ENCODE measurements at places on chromosomes 7 and 10. TPM values are rescaled to one million over a fixed set of nuclear protein-coding genes. Genes with fewer than 3 reads are reported as not detected.
A peak's percentile ranks its signal among the peaks of the same experiment; 100 is the strongest.

DNA sequence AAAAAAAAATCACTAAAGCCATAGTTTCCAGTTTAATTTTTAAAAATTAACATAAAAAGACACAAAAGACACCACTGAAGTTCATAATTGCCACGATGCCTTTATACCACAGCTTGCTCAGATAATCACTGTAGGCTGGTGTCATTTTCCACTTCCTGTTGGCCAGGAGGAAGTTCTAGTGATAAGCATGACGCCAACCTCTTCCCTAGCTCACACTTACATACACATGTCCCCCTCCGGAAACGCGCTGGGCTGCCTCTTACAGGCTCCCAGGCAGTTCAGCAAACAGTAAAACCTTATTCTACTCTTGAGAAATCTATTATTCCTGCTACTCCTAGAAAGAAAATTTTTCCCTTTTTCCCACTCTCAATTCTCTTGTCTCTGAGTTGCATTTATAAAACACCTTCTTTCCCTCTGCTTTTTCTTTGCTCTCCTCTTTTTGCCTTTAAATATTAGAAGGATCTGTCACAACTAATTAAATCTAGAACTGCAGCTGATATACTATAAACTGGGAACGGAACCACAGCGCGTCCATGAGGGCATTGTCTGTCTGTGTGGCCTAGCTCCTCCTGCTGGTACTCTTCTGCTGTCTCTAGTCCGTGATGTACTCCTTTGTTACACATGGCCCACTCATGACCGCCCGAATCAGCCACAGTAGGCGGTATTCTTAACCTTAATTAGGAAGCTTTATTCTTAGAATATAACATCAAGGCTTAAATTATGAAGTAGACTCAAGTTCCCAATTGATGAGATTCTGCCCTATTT lies 664.9 kb downstream of the CNTNAP2 start:
- no peak for ATAC-seq

PHF14 gene
- 73.4 TPM for total RNA-seq

GRCh38 chr7:130396109-130396508 lies 15.8 kb downstream of the CPA1 start:
- no peak for ATAC-seq

CUBN gene
- total RNA-seq, result 3.0 TPM

- no peak for ATAC-seq
Observed at GRCh38 chr10:53997953-53998352, 803.1 kb downstream of the PCDH15 start.

TMEM273 gene
- not detected for total RNA-seq

DNA sequence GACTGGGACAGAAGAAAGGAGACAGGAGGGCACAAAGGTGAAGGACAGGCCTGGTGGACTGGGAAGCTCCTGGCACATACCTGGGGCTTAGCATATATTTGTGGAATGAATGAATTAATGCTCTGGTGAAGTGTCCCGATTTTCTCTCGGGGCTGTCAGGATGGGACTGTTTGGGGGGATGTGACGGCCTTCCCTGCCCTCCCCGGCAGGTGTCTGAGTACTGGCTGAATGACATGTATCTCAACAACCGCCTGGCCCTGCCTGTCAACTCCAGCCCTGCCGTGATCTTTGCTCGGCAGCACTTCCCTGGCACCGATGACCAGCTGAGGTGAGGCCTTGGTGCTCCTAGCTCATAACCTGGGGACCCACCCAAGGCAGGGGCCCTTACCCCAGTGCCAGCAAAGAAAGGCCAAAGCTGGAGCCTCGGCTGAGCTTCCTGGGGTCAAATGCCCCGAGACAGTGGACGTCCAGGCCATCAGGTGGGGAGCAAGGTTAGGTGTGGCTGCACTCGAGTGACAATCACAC lies 6.5 kb downstream of the CHAT start:
- ATAC-seq, result no peak

RAB19 gene
- total RNA-seq, result not detected

DNA sequence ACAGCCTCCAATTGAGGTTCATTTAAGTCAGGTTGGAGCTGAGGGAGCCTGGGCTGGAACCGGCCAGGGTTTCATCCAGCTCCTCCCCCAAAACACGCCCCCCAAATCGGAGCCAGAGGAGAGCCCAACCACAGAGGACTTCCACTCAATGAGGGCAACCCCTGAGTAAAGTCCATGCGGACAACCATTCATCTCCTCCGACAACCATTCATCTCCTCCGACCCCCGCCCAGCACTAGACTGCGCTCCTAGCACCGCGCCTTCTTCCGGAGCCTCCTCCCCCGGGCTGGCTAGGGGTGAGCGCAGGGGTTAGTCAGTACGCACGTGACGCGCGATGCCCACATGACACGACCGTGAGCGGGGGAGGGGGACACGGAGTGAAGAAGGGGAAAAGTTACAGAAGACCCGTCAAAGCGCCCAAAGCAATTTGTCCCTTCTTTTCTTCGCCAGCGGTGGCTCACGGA lies 1.4 kb downstream of the MAGI2 start:
- ATAC-seq, result peak; percentile 74

VSTM2A gene
- not detected for total RNA-seq

INSIG1 gene
- total RNA-seq, result 24.5 TPM

FAM180A gene
- total RNA-seq, result 0.43 TPM

DNA sequence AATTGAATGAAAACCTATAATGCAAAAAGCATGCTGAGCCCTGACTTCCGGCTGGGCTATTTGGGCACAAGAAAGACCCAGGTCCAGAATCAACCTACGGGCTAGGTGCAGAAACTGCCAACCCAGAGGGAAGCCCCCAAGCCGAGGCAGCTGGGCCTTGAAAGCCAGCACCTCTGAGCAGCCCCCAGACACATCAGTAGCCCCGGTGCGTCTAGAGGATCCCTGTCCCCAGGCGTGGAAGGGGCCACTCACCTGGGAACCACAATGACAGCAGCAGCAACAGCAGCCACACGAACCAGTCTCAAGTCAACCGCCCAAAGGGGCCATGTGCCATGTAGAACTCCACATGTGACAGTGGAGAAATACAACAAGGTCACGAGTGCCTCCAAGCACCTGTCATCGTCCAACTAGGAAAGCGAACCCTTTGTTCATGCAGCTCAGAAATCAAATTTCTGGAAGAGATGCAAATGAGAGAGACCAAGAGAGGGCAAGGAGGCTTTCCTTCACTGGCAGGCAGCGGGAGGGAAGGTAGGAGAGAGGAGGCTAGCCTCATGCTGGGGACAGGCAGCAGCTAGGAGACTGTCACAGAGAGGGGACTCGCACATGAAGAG lies 57.5 kb upstream of the CHST15 start:
- no peak for ATAC-seq

DNA sequence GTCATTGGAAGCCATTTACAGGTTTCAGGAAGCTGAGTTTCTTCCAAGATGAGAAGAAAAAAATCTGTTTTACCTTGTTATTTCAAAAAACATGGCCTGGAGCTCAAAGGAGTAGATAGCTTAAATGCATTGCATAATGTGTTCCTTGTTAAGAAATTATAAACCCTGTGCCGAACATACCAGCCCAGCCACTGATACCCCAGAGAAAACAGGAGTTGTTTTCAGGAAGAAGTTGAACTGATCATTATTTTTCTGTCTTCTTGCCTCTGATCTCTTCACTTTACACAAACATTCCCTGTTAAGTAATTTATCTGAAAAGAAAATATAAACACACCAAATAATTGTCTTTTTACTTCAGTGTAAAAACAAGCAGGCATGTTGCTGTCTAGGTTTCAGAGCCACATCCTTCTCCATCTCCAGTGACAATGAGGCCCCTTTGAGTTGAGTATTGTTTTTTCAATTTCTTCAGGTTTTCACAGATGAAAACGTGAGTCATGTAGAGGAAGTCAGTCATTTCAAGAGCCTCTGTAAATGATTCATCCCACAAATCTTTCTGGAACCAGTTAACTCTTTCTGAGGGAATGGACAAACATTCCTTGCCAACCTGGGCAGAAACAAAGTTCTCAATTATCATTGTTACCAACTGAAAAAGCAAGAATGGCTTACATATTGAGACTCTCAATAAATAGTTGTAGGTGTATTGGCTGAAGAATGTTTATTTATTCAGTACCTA lies 244.2 kb downstream of the IPMK start:
- peak; percentile 72 for ATAC-seq

DNA sequence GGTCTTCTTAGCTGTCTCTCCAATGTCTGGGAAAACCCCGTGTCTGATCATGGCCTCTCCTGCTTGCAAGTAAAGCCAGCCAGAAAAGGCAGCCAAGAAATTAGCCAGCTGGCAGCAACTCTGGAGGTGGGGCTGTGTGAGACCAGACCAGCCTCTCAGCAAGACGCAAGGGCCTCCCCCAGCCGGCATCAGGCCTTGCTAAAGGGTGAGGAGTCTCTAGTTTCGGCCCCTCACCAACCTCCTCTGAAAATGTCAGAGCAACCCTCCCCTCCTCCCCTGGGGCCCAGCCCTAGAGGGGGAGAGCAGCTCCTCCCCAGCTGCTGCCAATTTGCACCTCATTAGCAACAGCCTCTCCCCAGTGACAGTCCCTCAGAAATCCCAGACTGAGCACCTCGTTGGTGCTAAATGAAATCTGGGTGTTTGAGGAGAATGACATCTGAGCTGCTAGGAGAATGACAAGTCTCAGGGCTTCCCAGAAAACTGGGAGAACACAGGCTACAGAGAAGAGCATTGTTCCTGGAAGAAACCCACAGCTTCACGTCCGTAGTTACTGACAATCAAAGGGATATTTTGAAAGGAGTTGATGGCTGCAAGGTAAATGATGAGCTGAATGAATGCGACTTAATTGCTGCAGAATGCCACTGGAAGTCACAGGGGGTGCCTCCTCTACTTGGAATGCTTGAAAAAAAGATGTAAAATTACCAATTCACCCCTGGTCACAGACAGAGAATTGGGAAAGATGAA lies 25.9 kb downstream of the DGKI start:
- ATAC-seq, result peak; percentile 93

OPALIN gene
- 0.52 TPM for total RNA-seq

GRCh38 chr7:26398756-26399509 lies 107.3 kb downstream of the SNX10 start:
- peak; percentile 70 for ATAC-seq

GRCh38 chr10:116798859-116799258 lies 50.4 kb upstream of the ENO4 start:
- no peak for ATAC-seq

GRCh38 chr7:80941208-80941758 lies 22.4 kb upstream of the SEMA3C start:
- peak; percentile 21 for ATAC-seq

GRCh38 chr10:72385724-72386123 lies 31.0 kb upstream of the DNAJB12 start:
- no peak for ATAC-seq

- ATAC-seq, result no peak
Observed at GRCh38 chr7:90586091-90586490, 10.0 kb upstream of the CDK14 start.

GRCh38 chr7:37287131-37287855 lies 161.4 kb downstream of the ELMO1 start:
- ATAC-seq, result no peak

GRCh38 chr10:12538491-12538995 lies 189.2 kb downstream of the CAMK1D start:
- peak; percentile 47 for ATAC-seq

ECHS1 gene
- total RNA-seq, result 102 TPM

AGMO gene
- 1.1 TPM for total RNA-seq

DNA sequence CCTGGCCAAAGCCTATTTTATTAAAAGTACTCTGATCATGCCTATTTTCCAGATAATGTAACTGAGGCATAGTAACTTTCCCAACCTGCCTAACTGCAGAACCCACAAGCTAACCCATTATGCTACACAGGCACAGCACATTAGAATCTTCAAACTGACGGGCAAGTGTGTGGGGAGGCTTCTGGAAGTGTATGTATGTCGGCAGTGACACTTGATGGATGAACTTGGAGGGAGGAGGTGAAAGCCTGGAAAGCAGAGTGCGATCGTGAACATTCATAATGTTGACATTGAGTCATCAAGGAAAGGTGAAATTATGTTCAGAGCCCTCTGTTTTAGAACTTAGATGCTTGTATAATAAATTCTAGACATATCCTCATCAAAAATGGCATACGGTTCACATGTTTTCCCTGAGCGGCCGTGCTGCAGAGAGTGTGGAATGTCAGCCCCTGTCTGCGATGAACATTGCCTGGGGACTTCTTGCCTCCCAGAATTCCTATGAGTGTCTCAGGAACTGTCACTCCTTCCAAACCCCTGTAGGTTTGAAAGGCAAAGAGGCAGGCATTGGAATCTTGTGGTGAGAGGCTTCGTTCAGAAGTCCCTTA lies 102.4 kb downstream of the SLIT1 start:
- ATAC-seq, result no peak

GRCh38 chr7:14698239-14698638 lies 204.3 kb downstream of the DGKB start:
- ATAC-seq, result no peak

- peak; percentile 91 for ATAC-seq
Observed at GRCh38 chr7:71131256-71132126, 453 bp upstream of the GALNT17 start.

DNA sequence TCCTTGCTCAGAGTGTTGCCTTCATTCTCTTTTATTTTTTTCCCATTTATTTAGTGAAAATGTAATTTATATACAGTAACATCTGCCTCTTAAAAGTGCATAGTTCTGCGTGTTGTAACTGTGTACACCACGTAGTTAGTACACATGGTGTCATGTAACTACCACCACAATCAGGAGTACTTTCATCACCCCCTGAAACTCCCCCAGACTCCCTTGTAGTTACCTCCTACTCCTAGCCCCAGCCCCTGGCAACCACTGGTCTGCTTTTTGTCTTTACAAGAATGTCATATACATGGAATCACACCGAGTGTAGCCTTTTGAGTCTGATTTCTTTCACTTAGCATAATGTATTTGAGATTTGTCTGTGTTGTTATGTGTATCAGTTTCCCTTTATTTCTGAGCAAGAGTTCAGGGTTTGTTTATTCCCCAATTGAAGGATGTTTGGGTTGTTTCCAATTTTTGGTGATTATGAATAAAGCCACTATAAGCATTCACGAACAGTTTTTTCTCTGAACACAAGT lies 50.6 kb downstream of the GRK5 start:
- no peak for ATAC-seq

DNA sequence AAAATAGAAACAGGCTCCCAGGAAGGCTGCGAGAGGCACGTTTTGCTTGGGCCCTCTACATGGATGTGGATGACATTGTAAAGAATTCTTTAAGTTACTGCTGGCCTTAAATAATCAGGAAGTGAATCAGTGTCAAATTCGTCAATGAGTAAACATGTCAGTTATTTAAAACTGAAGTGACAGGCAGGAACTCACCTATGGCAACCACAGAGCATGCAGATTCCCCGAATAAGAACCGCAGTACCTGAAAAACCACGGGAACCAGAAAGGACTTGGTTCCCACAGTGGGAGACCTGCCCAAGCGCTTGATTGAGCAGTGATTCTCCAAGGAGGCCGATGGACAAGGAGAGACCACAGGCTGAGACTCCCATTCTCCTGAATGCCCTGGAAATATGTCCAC lies 351.2 kb upstream of the AKR1E2 start:
- no peak for ATAC-seq
